ENCODE measurements at places on chromosomes 1 and 21. TPM values are rescaled to one million over a fixed set of nuclear protein-coding genes. Genes with fewer than 3 reads are reported as not detected.
A peak's percentile ranks its signal among the peaks of the same experiment; 100 is the strongest.

- peaks cover 44% of the 10 kb centered on the region for H3K36me3 ChIP-seq
- H3K27me3 ChIP-seq: peaks cover 22% of the 10 kb centered on the region
- H3K4me3 ChIP-seq: no peak overlapping the region
- DNase-seq: no peak
- peak overlapping the region; percentile 0 for H3K27ac ChIP-seq
These were observed 36.4 kb downstream of the VPS26C start for GRCh38 chr21:37230632-37231248.

- no peaks in the 10 kb centered on the region for H3K36me3 ChIP-seq
- no peaks in the 10 kb centered on the region for H3K27me3 ChIP-seq
- no peak overlapping the region for H3K27ac ChIP-seq
- DNase-seq: no peak
These were observed 145.6 kb upstream of the C21orf91 start for GRCh38 chr21:17964716-17965115.

- no peak for DNase-seq
- H3K36me3 ChIP-seq: peaks cover 17% of the 10 kb centered on the region
- no peak overlapping the region for H3K4me3 ChIP-seq
- H3K27ac ChIP-seq: no peak overlapping the region
- no peaks in the 10 kb centered on the region for H3K27me3 ChIP-seq
- peaks cover 7% of the 10 kb centered on the region for H3K4me1 ChIP-seq
These were observed 19.6 kb downstream of the EIF4G3 start for GRCh38 chr1:21157054-21157453.

DNA sequence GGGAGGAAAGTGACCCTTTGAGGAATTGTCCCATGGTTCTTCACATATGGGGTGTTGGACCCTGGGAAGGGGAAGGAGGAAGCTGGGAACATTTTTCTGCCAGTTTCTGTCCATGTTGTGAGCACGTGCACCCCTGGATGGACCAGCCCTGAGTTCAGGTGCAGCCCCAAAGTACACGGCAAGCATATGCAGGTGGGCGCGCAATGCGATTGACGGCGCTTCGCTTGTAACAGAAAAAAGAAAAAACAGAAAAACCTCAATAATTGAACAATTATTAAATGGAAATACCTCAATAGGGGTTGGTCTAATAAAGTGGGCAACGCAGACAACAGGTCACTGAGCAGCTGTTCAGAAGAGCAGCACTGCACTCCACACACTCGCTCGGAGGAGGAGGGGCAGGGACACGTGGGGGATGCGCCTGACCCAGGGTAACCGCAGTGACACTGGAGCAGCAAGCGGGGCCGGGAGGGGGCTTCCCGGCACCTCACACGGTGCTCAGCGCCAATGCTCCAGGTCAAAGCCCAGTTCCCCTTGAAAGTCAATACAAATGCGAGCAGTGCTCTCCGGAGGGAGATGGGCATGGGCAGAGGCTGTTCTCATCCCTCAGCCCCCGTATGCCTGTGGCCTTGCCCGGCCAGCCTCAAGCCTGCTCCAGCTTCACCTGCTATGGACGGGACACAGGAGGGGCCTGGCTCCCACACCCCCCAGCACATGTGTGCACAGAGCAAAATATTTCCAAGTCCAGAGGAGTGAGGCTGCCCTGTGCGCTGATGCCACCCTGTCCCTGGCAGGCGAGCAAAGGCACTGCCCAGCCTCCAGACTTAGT lies 6.6 kb upstream of the ACTRT2 start:
- H3K27me3 ChIP-seq: peaks cover 7% of the 10 kb centered on the region
- no peak overlapping the region for H3K4me3 ChIP-seq
- no peak overlapping the region for H3K27ac ChIP-seq
- no peak for DNase-seq
- no peaks in the 10 kb centered on the region for H3K36me3 ChIP-seq

DNA sequence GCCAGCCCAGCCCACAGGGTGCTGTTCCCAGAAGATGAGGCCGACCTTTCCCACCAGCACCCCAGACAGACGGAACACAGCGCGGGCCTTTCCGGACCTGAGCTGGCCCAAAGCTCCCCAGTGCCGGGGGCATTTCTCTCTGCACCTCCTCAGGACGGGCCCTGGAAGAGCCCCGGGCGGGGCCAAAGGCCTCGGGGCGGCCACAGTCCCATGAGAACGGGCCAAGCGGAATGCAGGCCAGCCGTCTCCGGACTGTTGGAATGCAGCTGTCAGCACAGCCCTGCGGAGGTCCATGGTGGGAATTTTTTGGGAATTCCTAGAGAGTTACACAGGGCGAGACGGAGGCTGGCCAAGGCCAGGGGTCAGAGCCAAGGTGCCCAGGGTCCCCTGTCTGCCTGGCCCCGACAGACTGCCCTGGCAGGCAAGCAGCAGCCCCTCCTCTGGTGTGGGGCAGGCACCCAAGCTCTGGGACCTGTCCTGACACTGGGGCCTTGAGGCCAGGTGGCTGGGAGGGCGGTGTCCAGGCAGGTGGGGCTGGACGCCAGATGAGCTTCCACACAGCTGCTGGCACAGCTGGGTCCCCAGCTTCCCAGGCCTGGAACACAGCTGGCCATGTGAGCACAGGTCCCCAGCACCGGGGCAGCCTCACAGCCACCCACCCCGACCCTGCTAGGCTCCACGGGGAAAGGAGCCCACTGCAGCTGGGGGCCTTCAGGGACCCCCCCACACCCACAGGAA lies 63.0 kb downstream of the MEGF6 start:
- no peak overlapping the region for H3K4me3 ChIP-seq
- no peaks in the 10 kb centered on the region for H3K4me1 ChIP-seq
- H3K27me3 ChIP-seq: no peaks in the 10 kb centered on the region
- no peak overlapping the region for H3K27ac ChIP-seq
- H3K36me3 ChIP-seq: no peaks in the 10 kb centered on the region

- DNase-seq: no peak
- peaks cover 6% of the 10 kb centered on the region for H3K4me1 ChIP-seq
- no peak overlapping the region for H3K4me3 ChIP-seq
- peaks cover 2% of the 10 kb centered on the region for H3K36me3 ChIP-seq
These were observed 262.3 kb downstream of the PTBP2 start for GRCh38 chr1:96983866-96984265.

DNA sequence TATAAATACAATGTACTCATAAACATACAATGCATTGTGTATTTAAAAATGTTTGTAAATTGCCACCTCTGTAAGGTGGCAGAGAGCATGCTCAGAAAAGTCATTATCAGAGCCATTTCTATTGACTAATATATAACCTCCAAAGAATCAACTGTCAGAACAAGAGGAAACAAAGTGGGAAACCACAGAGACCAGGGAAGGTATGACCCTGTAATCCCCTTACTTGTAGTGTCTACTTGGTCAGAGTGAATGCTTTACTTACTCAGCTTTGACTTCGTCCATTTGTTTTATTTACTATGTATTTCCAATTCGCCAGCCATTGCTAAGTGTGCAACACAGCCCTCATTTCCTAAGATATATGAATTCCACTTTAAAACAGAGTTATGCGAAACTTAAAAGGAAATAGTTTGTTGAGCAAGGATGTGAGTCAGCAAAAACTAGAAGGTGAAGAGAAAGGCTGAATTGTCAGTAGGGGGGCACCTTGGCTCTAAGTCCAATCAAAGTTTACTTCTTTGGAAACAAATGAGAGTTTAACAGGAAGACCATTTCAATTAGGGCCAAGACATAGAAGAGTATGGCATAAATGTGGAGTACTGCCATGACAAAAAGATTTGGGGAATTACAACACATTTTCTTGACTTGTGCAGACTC lies 671.7 kb upstream of the PTBP2 start:
- H3K27ac ChIP-seq: no peak overlapping the region
- H3K36me3 ChIP-seq: no peaks in the 10 kb centered on the region
- peaks cover 2% of the 10 kb centered on the region for H3K4me1 ChIP-seq
- no peak overlapping the region for H3K4me3 ChIP-seq

Gene ANGPTL3
- total RNA-seq: not detected

Gene SRGAP2C
- total RNA-seq: 18.2 TPM

Gene GTF2B
- 26.3 TPM for total RNA-seq
